ENCODE measurements at places on chromosomes 7 and 10. TPM values are rescaled to one million over a fixed set of nuclear protein-coding genes. Genes with fewer than 3 reads are reported as not detected.

GOT1 gene
- total RNA-seq = 30.2 TPM

NYAP1 gene
- not detected for total RNA-seq

PWWP2B gene
- total RNA-seq = 9.8 TPM

UTF1 gene
- not detected for total RNA-seq

CNPY1 gene
- not detected for total RNA-seq

SMO gene
- total RNA-seq = not detected

MOGAT3 gene
- total RNA-seq = not detected

ARPC1A gene
- total RNA-seq = 67.1 TPM

LRRC17 gene
- not detected for total RNA-seq

FAM25G gene
- total RNA-seq = not detected

GCK gene
- total RNA-seq = not detected

OR2A5 gene
- not detected for total RNA-seq

RARRES2 gene
- total RNA-seq = not detected

TAS2R5 gene
- 0.83 TPM for total RNA-seq

NUTM2D gene
- total RNA-seq = 3.2 TPM

STEAP1B gene
- 0.41 TPM for total RNA-seq

CARD11 gene
- total RNA-seq = 143 TPM

RHOBTB1 gene
- not detected for total RNA-seq
